ENCODE measurements at places on chromosomes 7 and 10.

- DNase-seq, result no peak
These were observed 116.5 kb downstream of the LMBR1 start for GRCh38 chr7:156776527-156776926.

DNA sequence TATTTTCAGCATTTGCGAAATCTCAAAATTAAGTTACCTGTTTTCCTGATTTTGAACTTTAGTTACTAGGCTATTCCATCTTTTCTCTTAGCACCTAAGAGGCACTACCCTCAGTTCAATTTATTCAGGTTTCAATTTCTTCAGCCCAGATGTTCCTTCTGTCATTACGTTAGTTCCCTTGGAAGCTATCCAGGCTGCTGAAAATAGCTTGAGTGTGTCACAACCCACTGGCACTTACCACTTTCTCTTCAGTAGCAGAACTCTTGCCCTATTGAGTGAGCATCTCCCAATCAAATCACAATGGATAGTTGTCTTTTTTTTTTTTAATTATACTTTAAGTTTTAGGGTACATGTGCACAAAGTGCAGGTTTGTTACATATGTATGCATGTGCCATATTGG, 332.7 kb upstream of the LRGUK start:
- no peak for DNase-seq

- no peak for DNase-seq
These were observed 107.8 kb downstream of the CYP26A1 start for GRCh38 chr10:93181271-93182048.

DNA sequence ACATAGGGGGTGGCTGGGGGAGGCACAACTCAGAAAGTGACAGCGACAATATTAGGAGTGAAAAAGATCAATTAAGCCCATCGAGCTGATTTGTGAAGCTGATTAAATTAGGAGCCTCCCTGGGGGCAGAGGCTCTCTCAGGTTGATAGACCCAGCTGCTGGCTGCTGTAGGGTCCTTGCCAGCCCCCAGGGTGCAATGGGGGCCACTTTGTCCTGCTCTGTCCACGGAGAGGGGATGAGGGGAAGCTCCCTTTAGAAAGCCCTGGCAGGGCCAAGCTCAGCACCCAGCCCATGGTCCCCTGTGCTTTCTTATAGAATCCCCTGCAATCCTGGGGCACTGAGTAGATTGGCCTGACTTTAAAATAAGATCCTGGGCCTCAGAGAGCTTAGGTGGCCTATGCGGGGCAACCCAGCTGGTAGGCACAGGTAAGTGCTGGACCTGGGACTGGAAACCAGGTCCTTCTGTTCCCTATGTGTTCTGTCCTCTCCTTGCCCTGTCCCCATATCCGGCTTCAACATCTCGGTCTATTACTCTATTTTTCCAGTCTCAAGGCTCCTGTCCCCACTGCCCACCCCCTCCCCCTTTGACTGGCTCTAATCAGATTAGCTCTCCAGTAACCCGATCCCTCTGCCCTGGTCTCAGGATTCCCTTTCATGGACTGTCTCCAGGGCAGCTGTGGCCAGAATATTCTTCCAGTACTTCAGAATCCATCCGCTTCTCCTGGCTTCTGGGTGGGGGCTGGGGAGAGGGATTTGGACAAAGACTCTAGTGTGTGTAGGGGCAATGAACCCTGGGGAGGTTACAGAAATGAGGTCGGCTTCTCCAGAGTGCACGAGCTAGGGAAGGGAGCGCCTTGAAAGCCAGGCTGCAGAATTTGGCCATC, 259.6 kb downstream of the RPS24 start:
- no peak for DNase-seq

DNA sequence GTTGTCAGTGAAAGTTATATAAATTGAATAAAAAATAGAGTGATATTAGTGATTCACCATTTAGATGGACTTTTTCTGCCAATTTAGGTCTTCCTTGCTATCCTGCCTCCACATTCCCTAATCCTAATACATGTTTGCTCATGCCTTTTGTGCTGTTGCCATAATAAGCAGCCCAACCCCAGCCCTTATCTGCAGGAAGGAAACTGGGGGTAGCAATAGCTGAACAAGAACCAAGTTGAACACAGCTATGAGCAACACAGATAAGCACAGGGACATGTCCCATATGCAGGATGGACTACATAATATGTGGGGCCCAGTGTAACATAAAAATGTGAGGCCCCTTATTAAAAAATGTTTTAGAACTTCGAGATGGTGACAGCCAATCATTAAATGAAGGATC, 91.2 kb upstream of the AHR start:
- DNase-seq, result no peak

DNA sequence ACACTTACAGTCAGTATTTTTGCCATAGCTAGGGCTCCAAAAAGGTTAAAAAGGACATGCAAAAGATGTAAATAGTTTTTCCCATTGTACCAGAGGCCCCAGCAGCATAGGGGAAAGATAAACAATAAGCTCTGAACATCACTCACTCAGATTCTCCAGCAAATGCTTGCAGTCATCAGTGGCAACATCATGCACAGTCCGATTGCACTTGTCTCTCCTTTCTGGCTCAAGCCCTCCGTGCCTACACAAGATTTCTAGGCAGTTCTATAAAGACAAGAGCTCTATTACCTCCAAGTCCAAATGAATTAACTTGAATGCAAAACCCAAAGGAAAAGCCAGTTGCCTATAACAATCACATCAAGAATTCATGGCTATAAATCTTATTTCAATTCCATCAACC, 106.3 kb downstream of the CTTNBP2 start:
- DNase-seq, result no peak

DNA sequence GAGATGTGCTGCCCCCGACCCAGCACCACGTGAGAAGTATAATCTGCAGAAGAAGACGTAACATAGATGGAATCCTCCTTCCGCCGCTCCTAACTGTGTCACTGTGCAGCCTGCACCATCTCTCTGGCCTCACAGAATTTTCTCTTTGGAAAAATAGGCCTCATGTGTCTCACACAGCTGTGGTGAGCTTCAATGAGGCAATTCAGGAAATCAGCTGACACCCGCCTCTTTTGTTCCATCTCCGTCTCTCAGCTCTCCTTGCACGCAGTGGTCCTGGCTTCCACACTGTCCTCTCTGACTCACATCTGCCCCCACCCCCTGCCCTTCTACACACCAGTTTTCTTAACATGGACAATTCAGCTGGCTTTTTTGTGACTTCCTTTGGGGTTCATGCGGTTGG, 7.2 kb downstream of the C10orf90 start:
- DNase-seq, result no peak

DNA sequence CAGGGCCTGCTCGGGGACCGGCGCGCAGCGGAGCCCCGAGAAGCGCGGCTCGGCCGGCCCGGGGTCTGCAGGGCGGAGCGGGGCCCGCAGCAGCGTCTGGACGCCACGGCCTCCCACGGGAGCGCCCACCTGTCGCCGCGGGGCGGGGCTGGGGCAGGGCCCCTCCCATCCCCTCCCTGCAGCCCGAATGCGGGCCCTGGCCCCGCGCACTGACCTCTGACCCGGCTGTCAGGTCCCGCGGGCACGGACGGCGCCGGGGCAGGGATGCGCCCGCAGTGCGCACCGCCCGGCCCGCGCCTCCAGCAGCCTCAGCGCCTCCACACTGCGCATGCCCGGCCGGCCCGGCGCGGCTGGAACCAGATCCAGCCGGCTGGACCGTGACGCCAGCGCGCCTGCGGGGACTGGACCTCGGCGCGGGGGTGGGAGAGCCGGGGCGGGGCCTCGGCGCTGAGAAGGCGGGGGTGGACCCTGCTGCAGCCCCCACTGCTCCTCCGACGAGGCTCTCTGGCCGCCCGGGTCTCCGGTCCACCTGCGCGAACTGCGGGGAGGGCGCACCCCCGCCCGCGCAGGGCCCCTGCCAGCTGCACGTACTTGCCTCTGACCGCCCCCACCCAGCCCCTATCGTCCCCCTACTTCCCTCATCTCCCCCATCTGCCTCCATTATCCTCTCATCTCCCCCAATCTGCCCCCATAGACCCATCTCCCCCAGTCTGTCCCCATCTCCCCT, 16.1 kb upstream of the GPR146 start:
- DNase-seq, result peak; percentile 92

GRCh38 chr7:54811041-54811845, 52.2 kb upstream of the SEC61G start:
- no peak for DNase-seq

DNA sequence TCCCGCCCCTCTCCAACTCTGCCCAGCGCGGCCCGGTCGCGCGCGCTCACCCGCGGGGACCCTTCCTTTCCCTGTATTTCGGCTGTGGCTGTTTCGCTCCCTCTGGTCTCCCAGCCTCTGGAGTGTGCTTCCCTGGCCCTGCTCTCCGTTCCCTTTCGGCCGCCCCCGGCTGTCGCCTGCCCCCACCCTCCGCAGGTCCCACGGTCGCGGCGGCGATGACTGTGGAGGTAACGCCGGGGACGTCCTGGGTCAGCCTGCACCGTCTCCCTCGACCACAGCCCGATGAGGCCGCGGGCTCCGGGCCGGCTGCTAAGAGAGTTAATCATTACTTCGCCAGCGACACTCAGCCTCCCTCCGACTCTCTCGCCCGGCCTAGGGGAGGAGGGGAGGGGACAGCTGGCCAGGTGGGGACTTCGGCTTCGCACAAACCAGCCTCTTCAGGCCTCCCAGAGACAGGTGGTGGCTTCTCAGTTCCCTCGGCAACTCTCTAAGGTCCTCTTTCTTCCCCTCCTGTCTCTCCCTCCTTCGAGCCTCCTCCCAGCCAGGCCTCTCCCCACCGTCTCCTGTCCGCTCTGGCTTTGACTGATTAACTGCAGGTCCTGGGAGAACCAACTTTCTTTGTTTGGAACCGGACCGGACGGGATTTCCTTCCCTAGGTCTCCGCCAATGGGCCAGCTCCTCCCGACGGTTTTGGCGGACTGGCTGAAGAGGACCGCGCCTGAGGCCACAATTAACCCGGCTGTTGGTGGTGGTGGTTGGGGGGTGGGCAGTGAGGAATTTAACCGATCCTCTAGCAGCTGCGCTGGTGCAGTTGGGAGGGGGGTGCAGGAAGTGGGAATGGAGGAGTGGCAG, 5.6 kb upstream of the PAX2 start:
- no peak for DNase-seq

- no peak for DNase-seq
These were observed 203.1 kb upstream of the PTN start for GRCh38 chr7:137546671-137547070.

GRCh38 chr10:72254813-72255568, 18.7 kb upstream of the DDIT4 start:
- peak; percentile 45 for DNase-seq

- no peak for DNase-seq
These were observed 88.2 kb downstream of the ELFN1 start for GRCh38 chr7:1758028-1758858.

DNA sequence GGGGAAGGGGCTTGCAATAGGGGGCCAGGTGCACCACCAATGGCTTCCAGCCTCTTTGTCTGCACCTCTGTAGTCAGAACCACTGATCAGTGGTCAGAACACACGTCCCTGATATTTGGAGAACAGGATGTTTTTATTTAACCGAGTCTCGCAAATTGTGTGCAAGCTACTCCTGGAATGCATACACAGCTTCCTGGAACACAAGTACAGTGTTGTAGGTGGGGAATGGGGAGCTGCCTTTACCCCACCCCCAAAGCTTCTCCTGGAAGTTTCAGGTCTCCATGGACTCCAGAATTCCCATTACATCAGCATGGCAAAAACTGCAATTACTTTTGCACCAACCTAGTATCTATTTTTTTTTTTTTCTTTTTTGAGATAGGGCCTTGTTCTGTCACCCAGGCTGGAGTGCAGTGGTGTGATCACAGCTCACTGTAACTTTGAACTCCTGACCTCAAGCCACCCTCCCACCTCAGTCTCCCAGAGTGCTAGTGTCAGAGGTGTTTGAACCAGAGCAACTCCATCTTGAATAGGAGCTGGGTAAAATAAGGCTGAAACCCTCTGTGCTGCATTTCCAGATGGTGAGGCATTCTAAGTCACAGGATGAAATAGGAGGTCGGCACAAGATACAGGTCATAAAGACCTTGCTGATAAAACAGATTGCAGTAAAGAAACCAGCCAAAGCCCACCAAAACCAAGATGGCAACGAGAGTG, 374.0 kb downstream of the CALN1 start:
- no peak for DNase-seq

GRCh38 chr7:159071260-159071659, 73.4 kb downstream of the VIPR2 start:
- DNase-seq, result no peak

- no peak for DNase-seq
These were observed 703.5 kb downstream of the GATA3 start for GRCh38 chr10:8758029-8758428.

DNA sequence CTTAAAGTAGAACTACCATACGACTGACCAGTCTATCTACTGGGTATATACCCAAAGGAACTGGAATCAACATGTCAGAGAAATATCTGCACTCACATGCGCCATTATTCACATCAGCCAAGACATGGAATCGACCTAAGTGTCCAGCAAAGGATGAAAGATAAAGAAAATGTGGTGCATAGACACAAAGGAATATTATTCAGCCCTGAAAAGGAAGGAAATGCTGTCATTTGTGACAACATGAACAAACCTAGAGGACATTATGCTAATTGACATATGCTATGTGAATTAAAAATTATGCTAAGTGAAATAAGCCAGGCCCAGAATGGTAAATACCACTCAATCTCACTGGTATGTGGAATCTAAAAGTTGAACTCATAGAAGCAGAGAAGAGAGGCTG, 123.7 kb downstream of the KLF6 start:
- no peak for DNase-seq

DNA sequence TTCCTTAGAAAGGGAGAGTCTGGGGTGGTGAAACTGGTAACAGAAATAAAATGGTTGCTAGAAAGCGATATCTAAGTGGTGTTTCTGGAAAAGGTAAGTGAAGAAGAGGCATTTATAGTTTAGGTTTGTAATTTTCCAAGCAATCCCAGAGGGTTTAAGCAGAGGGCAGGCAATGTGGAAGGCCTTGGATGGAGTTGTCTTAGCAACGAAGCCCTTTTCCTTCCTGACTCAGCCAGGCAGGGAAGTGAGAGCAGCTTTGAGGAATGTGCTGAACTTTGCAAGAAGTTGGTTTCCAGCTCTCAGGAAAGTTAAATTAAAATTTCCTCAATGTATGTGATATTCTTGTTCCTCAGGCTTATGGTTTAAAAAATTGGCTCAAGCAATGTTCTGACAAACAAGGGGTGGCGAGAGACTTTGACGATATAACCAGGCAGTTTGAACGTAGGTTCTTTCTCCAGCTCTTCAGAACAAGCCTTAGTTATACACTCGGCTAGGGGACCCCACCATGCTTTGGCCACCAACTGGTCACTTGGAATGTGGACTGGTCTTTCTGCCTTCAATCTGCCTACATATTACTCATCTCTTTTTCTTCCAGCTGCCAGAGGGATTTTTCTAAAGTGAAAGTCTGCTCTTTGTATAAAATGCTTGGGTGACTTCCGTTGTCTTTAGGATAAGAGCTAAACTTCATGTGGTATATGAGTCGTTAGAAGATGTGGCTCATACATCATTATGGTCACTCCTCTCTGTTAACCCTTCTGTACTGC, 66.9 kb upstream of the SLC25A13 start:
- no peak for DNase-seq

DNA sequence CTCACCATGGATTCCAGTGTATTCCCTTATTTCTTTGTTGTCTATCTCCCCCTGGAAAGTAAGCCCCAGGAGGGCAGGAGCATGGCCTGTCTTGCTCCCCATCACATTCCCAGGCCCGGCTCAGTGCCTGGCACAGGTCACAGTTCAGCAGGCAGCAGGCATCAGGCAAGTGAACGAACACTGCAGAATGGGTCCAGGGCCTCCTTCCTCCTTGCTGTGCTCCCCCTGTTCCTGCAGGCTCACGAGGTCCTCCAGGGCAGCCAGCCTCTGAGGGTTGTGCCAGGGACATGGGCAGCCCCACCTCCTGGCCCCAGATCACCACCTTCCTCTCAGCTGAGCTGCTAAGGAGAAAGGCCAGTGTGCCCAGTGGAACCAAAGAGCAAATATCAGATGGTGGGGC, 41.8 kb downstream of the PDLIM1 start:
- DNase-seq, result no peak
